GM06990 (cell line): ENCODE measurements at places on chromosomes 2 and 18.

GRCh38 chr2:151032741-151033191, 228.9 kb downstream of the RBM43 start:
- DNase-seq: no peak

DNA sequence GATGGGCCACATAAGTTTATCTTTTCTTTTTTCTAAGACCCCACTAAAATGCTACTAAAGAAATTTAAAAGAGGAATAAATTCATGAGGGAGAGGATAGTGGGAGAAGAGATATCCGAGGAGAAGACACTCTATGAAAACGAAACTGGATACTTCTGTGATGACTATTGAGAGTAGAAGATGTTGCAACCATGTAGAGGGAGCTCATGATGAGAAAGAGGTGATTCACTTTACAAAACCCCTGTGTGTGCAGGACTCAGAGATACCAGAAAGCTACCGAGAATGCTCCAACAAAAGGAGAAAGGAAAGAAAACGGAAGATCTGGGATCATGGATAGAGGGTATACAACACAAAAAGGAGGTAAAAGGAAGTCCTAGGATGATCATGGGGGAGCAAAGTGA, 34.9 kb downstream of the SLC38A11 start:
- no peak for DNase-seq

DNA sequence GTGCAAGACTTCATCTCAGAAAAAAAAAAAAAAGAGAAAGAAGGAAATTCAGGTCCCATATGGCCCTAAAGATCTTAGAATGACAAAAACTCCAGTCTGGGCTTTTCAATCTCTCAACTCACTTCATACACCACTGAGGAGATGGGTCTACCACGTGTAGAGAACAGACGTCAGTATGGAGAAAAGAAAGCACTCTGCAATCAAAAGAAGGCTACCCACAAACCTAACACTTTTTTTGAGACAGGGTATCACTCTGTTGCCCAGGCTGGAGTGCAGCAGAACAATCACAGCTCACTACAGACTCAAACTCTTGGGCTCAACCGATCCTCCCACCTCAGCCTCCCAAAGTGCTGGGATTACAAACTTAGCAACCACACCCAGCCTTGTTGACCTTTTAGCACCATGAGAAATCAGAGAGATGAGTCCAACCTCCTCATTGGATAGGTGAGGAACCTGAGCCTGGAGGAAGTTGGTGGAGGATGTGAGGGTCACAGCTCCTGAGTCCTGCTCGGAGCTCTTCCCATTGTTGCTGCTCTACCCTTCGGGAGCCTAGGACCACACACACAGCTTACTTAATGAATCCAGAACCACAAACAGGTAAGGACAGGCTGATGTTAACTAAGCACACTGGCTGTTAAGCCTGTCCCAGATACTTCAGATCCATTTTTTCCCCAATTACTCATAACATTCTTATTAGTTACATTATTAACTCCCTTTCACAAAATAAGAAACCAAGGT, 23.7 kb downstream of the TBC1D8 start:
- DNase-seq: no peak

DNA sequence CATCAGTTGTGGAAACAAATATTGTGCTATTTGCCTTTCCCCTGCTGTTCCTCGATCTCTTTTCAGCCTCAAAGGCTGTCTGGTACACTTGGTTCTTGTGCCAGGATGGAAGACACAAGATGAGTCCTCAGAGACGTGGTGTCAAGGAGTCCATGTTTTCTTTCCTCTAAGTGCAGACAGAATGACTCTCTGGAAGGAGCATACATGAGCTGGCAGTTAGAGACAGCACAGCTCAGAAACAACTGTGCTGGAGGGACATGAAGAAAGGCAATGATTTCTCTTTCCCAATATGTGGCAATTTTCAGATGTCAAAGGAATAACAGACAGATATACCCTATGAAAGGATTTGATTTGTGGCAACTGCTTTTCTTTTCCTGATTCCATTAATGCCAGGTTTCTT, 162.2 kb downstream of the AFF3 start:
- DNase-seq: no peak

DNA sequence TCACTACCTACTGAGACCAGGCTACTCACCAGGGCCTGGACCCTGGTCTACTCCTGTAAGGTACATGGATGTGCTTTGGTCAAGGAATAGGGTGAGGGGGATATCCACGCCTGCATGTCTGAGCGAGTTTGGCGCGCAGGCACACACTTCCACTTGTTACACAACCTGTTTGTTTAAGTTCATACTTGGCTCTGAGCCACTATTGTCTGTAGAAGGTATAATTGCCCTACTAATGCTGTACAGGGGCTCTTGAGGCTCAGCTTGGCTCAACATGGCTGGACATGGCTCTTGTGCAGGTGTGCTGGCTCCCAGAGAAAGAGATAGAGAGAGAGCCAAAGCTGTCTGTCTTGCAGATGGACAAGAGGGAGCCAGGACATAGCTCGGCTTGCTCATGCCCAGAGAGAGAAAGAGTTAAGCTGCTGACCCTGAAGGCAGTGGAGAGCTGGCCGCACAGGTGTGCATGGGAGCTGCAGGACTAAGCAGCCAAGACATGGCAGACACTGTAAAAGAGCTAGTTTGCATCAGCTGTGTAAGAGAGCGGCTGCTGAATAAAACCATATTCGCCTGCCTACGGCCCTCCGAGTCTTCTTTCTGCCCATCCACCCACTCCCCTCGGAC, 35.2 kb downstream of the NPPC start:
- DNase-seq: no peak

DNA sequence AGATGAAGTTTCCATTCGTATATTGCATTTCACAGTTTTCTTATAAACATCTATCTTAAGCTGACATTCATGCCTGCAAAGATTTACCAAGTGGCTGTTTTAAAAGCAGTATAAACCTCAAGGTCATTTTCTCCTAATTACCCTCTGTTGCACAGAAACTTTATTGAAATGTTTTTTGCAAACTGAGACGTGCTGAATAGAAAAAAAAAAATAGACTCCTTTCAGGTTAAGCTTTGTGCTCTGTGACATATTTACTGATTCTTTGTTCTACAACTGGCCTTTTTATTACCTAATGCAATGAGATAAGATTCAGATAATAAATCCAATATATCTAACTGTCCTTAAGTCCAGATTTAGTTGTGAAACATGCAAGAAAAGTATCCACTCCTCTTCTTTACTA, 938.7 kb downstream of the DSC3 start:
- DNase-seq: no peak

- no peak for DNase-seq
These were observed 49.7 kb upstream of the CCDC85A start for GRCh38 chr2:56133931-56134629.

- DNase-seq: no peak
These were observed 57.9 kb downstream of the DYNC1I2 start for GRCh38 chr2:171745141-171745540.

DNA sequence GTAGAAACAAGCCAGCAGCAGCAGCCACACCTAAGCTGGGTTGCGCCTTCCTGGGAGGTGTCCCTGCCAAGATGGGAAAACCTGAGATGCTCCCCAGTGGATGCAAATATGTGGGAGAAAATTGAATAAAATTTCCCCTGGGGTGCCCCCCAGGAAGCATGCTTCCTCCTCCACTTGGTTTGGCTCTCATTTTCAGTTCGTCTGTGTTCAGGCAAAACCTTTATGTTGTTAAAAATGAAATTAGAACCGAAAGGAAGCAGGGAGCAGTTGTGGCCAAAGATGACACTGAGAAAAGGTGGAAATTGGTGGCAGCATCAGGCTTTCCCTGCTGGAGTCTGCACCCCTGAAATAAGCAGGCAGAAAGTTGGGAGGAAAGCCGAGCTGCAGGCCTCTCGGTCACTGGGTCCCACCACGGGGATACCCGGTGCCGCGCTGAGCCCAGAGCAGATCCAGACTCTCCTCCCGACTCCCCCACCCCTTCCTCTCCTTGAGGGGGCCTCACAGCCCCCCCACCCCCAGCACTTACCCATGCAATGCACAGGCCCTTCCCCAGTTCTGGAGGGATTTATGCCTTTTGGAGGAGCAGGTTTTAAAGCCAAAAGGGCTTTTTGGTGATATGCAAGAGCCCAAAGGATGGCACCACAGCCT, 267.7 kb upstream of the SPRED2 start:
- no peak for DNase-seq

DNA sequence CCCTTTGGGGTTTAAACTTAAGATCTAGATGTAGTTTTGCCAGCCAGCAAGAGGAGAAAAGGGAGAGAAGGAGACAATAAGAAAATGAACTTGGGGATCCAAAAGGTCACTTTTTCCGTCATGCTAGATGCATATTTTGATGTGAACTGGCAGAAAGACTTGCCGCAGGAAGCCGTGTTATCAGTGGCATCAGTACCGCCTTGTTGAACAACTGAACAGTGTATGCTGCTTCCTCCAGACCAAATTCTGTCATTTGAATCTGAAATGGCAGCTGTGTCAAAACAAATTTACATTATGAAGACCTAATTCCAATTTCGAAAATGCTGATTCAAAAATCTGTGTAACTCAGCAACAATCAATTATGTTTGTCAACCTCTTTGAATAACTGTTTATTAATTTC, 42.1 kb downstream of the TMEM200C start:
- no peak for DNase-seq

GRCh38 chr2:195903956-195904355, 164.7 kb downstream of the DNAH7 start:
- no peak for DNase-seq

DNA sequence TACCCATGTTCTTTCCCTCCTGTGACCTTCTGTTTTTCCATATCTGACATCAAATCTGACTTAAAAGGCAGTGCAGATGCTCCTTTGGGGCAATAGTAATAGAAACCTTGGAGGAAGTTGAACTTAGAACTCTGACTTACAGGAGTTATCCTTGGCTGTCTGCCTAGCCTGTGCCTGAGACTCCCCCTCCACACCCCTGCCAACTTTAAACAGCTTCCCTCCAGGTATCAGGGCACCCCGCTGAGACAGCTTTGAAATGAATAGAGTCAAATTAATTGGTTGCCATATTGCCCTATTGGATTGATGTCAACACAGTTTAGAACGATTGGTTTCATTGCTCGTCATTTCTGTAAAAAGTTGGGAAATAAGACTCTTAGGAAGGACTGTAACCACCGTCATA, 322.0 kb downstream of the PRKCE start:
- no peak for DNase-seq

DNA sequence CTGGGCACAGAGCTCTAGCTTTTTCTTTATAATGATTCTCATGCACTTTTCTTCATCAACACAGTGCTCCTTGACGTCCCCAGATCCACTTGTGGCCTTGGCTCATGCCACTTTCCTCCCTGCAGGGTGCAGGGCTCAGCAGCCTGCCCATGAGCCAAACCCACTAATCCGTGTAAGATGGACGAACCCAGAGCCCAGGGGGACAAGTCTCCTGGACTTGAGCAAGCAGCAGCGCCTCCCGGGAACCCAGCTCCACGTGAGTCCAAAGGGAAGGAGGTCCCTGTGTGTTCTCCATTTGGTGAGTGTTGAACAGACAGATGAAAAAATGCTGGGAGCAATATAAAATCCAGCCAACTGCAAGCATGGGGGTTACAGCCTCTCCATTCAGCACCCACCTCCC, 470.6 kb upstream of the HS6ST1 start:
- no peak for DNase-seq

DNA sequence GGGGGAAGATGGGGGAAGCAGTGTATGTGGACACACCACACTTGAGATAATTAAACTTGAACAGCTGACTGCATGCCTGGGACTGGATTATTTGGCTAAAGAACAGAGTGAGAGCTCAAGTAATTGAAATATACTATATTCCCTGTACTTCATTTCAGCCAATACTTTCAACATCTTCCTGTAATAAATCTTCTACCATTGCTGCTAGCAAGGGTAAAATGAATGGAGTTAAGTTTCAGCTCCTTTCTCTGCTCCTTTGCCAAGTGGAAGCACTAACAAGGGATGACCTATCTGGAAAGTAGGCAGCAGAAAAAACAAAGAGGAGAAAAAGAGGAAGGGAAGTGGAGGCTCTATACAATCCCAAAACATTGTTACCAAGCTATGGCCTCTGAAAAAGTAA, 50.9 kb downstream of the MMADHC start:
- no peak for DNase-seq

- DNase-seq: no peak
These were observed 26.4 kb downstream of the STPG4 start for GRCh38 chr2:47128705-47129104.

GRCh38 chr2:6975988-6976387, 58.8 kb downstream of the RNF144A start:
- DNase-seq: no peak

DNA sequence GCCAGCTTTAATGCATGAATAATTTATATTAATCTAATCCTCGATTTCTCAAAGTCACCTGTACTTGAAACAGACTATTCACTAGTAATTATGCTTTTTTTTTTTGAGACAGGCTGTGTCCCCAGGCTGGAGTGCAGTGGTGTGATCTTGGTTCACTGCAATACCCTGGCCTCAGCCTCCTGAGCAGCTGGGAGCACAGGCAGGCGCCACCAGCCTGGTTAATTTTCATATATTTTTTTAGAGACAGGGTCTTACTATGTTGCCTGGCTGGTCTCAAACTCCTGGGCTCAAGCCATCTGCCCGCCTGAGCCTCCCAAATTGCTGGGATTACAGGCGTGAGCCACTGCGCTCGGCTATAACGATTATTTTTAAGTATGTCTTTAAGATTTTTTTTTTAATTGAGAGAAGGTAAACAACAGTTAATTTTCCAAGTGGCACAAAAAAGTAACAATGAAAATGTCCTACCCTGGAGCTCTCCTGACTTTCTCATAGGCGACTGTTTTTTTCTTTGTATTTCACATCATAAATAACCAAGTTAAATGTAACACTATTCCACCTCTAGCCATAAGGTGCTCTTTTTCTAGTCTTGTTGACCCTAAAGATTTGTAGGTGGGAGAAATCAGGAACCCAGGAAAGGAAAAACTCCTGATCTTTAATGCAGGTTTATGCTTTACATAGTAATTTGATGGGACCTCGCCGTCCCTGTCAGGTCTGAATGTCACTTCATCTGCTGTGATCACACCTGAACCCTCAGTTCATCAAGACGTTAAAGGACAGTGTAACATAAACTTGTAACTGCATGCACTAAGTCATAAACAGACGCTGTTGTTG, 1.3 kb upstream of the ANKRD12 start:
- no peak for DNase-seq

DNA sequence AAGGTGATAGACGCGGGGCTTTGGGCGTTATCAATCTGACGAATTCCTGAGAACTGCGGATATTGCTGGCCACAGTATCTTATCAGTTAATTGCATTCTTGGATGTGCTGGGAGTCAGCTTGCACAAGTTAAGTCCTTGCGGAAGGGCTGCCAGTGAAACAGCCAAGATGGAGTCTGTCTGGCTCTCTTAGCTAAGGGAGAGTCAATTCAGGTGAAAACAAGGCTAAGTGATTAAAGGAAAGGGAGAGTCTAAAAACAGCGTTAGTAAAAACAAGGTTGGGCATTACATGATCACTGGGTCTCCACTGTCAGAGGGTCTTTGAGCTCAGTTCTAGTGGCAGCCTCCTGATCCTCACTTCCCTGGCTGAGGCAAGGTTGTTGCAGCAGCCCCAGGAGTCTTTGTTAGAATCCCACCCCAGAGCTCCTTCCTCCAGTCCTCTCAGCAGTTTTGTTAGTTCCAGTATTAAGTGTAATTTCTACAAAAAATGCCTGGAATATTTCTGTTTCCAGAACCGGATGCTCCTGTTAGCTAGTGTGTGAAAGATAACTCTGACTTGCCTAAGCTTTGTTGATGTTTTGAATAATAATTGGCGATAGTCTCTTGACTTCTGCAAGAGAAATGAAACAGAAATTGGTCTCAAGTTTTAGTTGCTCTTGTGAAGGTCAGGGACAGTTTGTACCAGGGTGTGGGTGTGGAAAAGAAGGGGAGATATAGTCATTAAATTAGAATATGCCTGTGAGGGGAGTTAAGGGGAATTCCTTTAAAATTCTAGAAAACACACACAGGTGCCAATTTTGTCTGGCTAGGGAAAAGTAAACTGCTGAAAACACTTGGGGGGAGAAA, 10.6 kb downstream of the CFLAR start:
- DNase-seq: peak; percentile 44

GRCh38 chr2:235564884-235565530, 71.2 kb downstream of the AGAP1 start:
- DNase-seq: no peak
